NCI-H2227 treated with DMSO at 0.1 percent for 48 hours (cell line): ENCODE measurements at places on chromosomes 2 and 18.

GRCh38 chr2:222751238-222751637 lies 79.8 kb downstream of the MOGAT1 start:
- no peak for DNase-seq

DNA sequence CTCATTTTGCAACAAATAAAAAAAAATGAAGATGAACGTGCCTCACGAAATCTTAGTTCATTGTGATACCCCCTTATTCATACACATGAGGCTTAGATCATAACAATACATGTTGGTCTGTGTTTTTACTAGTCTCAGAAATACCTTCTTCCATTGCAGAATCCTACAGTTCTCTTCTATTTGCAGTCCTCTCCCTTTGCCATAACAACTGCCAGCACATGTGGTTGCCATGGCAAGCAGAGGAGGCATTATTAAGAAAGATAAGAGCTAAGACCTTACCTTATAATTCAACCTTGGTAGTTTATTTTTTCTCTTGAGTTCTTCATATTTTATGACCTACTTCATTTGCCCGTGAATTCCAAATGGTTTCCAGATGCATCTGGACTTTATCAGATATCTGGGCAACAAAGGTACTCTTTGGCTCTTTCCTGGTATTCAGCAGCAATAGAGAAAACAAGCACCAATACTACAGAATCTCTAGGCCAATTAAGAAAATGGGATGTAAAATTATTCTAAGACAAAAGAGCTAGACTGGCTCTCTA lies 524.0 kb downstream of the CMPK2 start:
- no peak for DNase-seq

DNA sequence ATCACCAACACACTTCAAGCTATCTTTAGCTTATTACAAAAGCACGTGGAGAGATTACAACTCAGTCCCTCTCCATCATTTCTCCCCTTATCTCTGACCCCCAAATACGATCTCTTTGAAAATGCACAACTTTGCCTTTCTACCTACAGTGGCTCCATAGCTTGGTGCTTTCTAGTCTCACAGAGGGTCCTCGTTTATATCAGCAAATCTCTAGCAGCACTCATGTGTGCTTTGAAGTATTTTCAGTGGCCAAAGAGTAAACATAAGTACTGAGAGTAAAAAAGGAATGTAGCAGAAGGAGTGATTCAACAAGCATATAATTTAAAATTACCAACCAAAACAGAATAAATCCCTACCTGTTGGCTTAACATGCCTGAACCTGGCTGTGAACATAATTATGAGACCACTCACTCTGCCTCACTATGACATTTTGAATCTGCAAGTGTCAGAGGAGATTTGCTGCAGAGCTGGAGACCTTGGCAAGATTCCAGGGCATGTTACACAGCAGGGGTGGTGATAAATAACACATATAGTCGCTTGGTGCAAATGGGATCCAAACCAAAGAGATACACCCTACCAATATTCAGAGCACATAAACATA lies 54.6 kb downstream of the LAMA3 start:
- peak; percentile 88 for DNase-seq

- no peak for DNase-seq
Observed at GRCh38 chr2:25373269-25373981, 31.7 kb upstream of the DNMT3A start.

- no peak for DNase-seq
Observed at GRCh38 chr2:146978577-146979555, 866.0 kb upstream of the ACVR2A start.

DNA sequence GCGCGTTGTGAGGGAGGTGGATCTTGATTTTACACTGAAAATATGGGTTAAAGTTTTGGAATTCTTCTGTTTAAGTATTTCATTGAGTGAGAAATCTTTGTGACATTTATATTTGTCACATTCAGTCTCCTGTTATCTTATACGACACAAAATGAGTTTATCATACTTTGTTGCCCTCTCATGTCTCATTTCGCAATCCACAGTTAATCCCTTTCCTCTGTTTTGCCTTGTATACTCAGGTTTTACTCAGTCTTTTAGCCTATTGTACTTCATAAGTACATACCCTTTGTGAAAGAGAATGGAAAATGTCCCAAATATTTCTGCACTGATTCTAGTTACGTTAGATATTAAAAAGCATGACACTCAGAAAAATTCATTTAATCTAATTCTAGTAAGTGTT lies 142.7 kb downstream of the ATP9B start:
- no peak for DNase-seq

GRCh38 chr2:18273205-18273604 lies 287.2 kb downstream of the RDH14 start:
- DNase-seq: no peak

GRCh38 chr2:238864207-238865014 lies 16.5 kb downstream of the TWIST2 start:
- no peak for DNase-seq

DNA sequence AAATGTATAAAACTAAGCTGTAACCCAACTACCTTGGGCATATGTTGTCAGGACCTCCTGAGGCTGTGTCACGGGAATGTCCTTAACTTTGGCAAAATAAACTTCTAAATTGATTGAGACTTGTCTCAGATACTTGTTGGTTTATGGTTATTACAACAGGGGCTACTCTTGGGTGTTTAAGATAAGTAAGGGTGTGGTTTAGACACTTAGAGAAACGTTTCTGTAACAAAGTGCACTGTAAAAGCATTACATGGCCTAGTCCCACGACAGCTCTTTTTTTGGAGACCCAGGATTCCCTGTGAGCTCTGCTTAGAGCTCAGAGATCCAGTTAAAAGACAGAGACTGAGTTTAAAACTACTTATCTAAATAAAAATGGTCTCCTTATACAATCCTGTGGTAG lies 32.3 kb upstream of the LIPG start:
- DNase-seq: no peak

- DNase-seq: no peak
Observed at GRCh38 chr2:61210332-61210981, 48.5 kb downstream of the C2orf74 start.

DNA sequence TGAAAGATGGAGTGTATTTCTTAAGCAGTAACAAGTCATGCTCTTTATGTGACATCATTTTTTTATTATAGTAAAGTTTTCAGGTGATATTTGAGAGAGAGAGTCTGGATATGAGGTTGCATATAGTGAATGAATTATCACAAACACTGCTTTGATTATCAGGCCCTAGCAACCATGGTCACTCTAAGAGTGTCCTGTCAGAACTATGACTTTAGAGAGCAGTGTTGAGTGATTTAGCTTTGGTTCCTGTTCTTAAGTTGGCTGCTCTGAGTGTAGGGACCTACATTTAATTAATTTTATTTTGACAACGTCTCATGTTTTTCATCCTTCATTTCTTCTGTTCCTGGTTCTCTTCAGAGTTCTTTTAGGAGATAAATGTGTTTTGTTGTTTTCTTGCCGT lies 275.5 kb downstream of the KCNJ3 start:
- no peak for DNase-seq

- no peak for DNase-seq
Observed at GRCh38 chr2:56505885-56506284, 322.1 kb downstream of the CCDC85A start.

DNA sequence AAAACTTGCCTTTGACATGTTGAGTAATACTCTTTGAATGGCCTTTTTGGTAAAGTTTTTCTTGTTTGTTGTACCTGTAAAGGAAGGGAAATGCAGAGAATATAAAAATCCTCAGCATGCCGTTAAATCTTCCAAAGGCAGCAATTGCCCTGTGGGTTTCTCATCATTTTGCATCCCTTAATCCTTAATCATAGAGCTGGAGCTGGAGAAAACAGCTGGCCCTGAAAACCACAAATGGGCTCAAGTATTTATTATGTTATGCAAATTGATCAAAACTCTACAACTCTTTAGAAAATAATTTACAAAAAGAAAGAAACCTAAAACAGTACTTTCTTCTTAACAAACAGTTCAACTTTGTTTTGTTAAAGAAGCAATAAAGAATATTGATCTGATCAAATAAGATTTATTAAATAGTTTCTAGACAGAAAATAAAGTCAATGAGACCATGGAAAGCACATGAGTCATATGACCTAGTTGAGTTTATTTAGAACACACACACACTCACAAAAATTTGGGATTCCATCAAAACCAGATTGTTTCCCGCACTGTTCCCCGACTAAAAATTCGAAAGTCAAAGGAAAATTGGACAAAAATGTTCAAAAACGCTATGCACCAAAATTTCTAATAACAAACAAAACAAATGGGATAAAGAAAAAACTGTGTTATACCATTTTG lies 309.0 kb downstream of the GULP1 start:
- DNase-seq: no peak

DNA sequence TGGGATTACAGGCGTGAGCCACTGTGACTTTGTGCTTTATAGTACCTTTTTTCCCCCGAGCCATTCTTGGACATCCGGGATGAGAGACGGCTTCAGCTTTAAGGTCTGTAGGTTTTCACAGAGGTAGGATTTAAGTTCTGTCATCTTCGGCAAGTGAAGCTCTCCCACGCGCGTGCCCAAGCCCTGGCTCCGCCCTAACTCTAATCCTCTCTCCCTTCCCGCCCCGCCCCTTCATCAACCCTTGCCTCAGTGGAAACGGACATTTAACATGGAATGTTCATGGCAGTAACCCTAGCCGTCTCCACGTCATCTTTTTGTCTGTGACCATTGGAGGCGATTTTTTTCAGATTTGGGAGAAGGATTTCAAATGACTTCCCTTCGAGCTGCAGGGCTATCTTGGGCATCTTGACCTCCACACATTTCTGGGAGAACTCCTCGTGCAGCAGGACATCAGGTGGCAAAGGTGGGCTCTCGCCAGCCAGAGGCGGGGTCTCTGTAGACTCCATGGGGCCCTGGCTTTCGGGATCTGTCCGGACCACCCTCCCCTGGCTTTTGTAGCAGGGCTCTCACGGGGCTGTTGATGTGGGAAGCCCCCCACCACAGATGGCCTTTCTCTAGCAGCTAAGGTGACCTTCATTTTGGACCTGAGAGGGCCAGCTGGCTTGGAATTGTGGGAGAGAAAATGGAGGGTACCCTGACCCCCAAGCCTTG lies 6.8 kb downstream of the COLEC11 start:
- DNase-seq: no peak

DNA sequence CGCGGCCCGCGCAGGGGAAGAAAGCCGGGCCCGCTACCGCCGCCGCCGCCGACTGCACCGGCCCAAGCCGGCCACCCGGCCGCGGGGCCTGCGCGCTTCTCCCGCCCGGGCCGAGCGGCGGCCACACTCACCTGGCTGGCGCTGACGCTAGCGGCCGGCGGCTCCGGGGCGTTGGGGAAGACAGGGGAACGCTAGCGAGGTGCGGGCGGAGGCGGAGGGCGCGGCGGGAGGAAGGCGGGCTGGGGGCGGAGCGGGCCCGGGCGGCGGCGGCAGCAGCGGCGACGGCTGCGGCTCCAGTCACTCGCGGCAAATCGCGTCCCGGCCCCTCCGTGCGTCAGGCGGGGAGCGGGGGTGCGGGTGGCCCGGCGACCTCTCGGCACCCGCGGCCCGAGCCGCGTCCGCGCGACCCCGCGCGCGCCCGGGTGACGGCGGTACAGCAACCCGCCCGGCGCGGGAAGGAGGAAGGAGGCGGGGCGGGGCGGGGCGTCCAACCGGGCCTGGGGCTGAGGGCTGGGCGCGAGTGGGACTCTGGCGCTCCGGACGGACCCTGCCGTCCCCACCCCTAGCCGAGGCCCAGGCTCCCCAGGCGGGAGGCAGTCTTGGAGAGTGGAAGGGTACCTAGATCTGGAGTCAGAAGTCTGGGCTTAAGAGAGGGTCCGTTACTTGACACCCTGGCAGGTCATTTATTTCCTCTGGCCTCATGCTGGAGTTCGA lies at the start of gene SESTD1:
SESTD1 (minus strand) TSS at position 465 of the 714 bp plus-strand sequence. CDS start 72,991 bp downstream, outside the sequence.
- peak; percentile 75 for DNase-seq

DNA sequence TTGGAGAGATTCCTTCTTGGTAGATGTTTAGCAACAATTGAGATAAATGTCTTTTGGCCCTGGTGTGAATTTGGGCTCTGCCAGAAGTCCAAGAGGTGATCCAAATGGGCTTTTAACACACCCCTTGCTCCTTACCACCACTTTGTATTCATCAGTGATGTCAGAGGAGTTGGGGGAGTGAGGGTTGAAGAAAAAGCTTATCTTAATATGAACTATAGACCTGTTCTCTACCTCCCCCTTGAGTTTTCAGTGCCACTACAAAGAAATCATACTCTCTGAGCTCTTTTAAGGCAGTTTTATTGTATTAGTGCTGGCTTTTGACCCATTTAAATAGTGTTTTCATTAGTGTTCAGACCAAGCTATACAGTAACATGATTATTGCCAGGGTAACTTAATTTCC lies 229.1 kb downstream of the PHLPP1 start:
- no peak for DNase-seq

GRCh38 chr2:128573116-128573515 lies 254.4 kb upstream of the HS6ST1 start:
- DNase-seq: no peak

DNA sequence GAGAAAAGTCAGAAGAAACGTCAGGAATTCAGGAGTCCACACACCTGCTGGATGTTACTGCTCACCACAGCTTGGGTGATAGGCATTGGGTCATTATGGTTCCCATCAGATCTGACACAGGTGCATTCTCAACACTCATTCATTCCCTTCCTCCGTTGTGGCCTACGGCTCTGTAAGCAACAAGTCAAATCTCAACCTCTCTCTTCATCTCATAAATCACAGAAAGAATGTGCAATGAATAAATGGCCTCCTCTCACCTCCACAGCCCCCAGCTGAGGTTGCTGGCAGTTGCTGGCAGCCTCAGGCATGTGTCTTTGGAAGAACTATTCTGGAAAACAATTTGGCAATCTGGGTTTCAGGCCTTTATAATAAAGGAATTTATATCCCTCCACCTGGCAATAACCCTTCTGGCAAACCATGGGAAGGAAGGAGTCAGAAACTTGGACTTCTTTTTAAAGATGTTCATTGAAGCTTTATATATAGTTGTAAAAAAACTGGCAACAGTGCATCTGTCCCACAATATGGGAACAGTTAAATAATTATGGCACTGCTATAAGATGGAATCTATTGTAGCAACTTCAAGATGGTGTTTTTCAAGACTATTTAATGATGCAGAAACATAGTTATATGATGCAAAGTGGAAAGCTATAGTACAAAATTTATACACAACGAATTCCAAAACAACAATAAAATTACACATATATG lies 175.4 kb downstream of the ANAPC1 start:
- no peak for DNase-seq

DNA sequence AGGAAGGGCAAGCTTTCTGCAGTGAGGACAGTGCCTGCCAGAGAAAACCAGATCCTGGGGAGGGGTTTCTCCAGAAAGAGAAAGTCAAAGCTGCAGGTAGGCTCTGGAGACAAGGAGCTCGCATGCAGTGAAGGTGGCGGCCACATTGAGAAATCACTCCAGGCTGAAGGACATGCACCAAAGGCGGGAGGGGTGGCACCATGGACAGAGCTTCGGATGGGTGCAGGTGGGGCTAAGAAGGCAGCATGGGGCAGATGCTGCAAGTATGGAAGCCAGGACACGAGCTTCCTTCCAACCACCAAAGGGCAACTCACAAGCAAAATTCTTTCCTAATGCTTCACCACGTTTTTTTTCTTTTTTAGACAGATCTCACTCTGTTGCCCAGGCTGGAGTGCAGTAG lies 104.4 kb upstream of the SLC35G4 start:
- no peak for DNase-seq

GRCh38 chr2:239942090-239942489 lies 83.1 kb downstream of the NDUFA10 start:
- no peak for DNase-seq
